Vagina (tissue), 2 donors: ENCODE measurements at places on chromosomes 11 and 22. TPM values are rescaled to one million over a fixed set of nuclear protein-coding genes. Genes with fewer than 3 reads are reported as not detected.

DNA sequence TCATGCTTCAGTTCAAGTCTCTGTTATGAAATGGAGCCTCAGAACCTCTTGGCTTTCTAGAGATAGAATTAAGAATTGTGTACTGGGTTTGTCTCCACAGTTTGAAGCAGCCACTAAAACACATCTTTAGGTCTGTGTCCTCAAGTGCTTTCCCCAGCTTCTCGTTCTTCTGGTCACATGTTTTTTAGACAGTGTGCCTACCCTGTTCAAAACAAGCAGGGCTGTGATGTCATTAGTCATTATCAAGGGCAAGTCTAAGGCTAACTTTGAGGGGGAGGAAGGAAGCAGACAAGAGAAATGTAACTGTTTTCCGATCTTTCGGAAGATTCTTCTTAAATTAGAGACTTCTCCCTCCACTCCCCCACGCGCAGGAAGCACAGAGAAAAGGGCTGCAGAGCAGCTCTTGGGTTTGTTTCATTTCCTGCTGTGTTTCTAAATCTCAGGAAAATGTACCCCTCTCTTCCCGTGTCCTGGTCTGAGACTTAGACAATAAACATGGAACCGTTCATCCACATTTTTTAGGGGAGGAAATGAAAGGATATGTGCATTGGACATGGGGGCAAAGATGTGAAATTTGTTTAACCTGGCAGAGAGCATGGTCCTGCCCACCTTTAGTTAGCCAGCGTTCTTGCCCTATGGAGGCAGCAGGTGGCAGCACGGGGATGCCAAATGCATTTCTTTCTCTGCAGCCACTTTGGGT, 3.1 kb downstream of the AKIP1 start:
- no peaks in the 10 kb centered on the region for H3K27me3 ChIP-seq
- peak overlapping the region; percentile 21 for H3K4me3 ChIP-seq
- DNase-seq = peak; percentile 65
- peaks cover 2% of the 10 kb centered on the region for H3K36me3 ChIP-seq
- H3K27ac ChIP-seq = peak overlapping the region; percentile 56
- H3K4me1 ChIP-seq = peaks cover 45% of the 10 kb centered on the region

GRCh38 chr11:67652965-67653845, 2.7 kb upstream of the ACY3 start:
- H3K27me3 ChIP-seq = no peaks in the 10 kb centered on the region
- H3K36me3 ChIP-seq = no peaks in the 10 kb centered on the region
- H3K27ac ChIP-seq = no peak overlapping the region

DNA sequence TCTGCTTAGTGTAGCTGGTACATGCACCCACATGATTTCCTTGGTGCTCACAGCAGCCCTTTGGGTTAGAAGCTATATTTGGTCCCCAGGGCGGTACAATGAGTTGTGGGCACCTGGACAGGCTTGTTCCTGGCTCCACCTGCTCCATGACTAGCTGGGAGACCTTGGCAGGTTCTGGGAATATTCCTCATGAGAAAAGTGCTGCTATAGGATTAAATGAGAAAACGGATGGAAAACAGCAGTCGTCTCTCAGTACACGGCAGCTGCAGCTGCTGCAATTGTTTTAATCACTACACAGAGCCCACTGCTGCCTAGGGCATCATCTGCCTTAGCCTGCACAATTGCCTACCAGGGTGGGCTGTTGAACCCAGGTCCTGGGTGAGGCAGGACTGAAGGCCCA, 424.5 kb upstream of the B3GAT1 start:
- no peak overlapping the region for H3K27ac ChIP-seq
- no peaks in the 10 kb centered on the region for H3K36me3 ChIP-seq
- H3K4me3 ChIP-seq = no peak overlapping the region
- DNase-seq = no peak

DNA sequence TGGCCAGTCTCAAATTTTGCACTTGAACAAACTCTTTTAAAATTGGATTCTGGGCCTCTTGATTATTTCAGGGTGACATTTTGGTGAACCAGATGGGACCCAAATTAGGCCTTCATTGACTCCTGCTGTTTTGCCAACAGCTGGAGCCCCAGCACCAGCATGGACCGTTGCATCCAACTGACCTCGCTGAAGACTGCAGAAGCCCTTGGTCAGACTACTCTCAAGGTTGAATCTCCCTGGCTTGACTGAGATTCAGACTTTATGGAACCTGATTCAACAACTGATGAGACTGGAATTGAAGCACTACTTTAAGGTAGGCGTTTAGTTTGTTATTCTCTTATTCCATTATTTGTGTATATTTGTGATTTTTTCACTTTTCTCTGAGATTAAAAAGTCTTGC, 41.7 kb downstream of the NARS2 start:
- no peak overlapping the region for H3K27ac ChIP-seq
- no peak overlapping the region for H3K4me3 ChIP-seq
- no peak for DNase-seq
- no peaks in the 10 kb centered on the region for H3K4me1 ChIP-seq
- no peaks in the 10 kb centered on the region for H3K27me3 ChIP-seq

- peaks cover 6% of the 10 kb centered on the region for H3K4me1 ChIP-seq
- H3K27me3 ChIP-seq = no peaks in the 10 kb centered on the region
- H3K4me3 ChIP-seq = no peak overlapping the region
- no peaks in the 10 kb centered on the region for H3K36me3 ChIP-seq
- no peak overlapping the region for H3K27ac ChIP-seq
Observed at GRCh38 chr11:17741487-17741886, 6.9 kb downstream of the KCNC1 start.

- H3K4me1 ChIP-seq = no peaks in the 10 kb centered on the region
- no peaks in the 10 kb centered on the region for H3K36me3 ChIP-seq
- no peak overlapping the region for H3K27ac ChIP-seq
- no peak overlapping the region for H3K4me3 ChIP-seq
- DNase-seq = no peak
- no peaks in the 10 kb centered on the region for H3K27me3 ChIP-seq
Observed at GRCh38 chr11:2213890-2214526, 42.4 kb upstream of the TH start.

DNA sequence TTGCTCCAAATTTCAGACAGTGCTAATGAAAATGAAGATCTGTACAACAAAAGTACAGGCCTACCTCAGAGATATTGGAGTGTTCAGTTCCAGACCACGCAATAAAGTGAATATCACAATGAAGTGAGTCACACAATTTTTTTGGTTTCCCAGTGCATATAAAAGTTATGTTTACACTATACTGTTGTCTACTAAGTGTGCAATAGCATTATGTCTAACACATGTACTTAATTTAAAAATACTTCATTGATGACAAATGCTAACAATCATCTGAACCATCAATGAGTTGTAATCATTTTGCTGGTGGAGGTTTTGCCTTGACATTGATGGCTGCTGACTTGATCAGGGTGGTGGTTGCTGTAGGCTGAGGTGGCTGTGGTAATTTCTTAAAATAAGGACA, 60.6 kb upstream of the E2F8 start:
- DNase-seq = no peak
- H3K4me3 ChIP-seq = no peak overlapping the region
- no peak overlapping the region for H3K27ac ChIP-seq
- no peaks in the 10 kb centered on the region for H3K36me3 ChIP-seq

GRCh38 chr11:110297076-110297725, 787 bp upstream of the RDX start:
- H3K4me1 ChIP-seq = peaks cover 35% of the 10 kb centered on the region
- H3K36me3 ChIP-seq = no peaks in the 10 kb centered on the region

GRCh38 chr22:47547239-47547661, 784.8 kb downstream of the TBC1D22A start:
- no peak overlapping the region for H3K4me3 ChIP-seq
- DNase-seq = peak; percentile 77
- H3K27ac ChIP-seq = no peak overlapping the region
- H3K4me1 ChIP-seq = no peaks in the 10 kb centered on the region
- no peaks in the 10 kb centered on the region for H3K36me3 ChIP-seq
- H3K27me3 ChIP-seq = peaks cover 2% of the 10 kb centered on the region

- H3K27me3 ChIP-seq = no peaks in the 10 kb centered on the region
- no peaks in the 10 kb centered on the region for H3K36me3 ChIP-seq
- DNase-seq = no peak
- H3K4me3 ChIP-seq = no peak overlapping the region
Observed at GRCh38 chr11:70711095-70711910, 313.0 kb downstream of the CTTN start.

GRCh38 chr11:102396708-102397563, 49.9 kb downstream of the BIRC2 start:
- DNase-seq = no peak
- peaks cover 3% of the 10 kb centered on the region for H3K36me3 ChIP-seq
- no peaks in the 10 kb centered on the region for H3K27me3 ChIP-seq
- H3K4me1 ChIP-seq = no peaks in the 10 kb centered on the region
- no peak overlapping the region for H3K27ac ChIP-seq
- no peak overlapping the region for H3K4me3 ChIP-seq

GRCh38 chr22:20569059-20570058, 61.9 kb downstream of the MED15 start:
- H3K27ac ChIP-seq = peak overlapping the region; percentile 71
- H3K36me3 ChIP-seq = no peaks in the 10 kb centered on the region
- H3K4me1 ChIP-seq = peaks cover 61% of the 10 kb centered on the region
- no peaks in the 10 kb centered on the region for H3K27me3 ChIP-seq
- H3K4me3 ChIP-seq = no peak overlapping the region

DNA sequence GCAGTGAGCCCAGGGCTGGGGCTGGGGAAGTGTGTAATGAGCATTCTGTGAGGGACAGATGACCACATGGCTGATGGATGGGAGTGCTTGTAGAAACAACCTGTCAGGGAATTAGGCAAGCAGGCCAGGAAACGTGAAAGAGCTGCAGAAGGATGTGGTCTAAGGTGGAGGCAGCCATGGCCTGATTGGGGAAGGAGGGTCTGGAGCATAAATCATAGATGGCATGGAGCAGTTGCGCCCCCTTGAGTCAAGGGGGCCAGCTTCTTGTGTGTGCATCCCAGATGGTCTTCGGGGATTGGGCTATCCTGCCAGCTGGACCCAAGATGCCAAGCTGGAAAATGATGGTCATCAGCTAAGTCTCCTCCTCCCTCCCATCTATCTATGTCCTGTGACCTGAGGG, 119.4 kb upstream of the CLPB start:
- DNase-seq = no peak
- no peaks in the 10 kb centered on the region for H3K36me3 ChIP-seq
- H3K27ac ChIP-seq = no peak overlapping the region
- H3K4me1 ChIP-seq = no peaks in the 10 kb centered on the region
- no peaks in the 10 kb centered on the region for H3K27me3 ChIP-seq
- H3K4me3 ChIP-seq = no peak overlapping the region

DNA sequence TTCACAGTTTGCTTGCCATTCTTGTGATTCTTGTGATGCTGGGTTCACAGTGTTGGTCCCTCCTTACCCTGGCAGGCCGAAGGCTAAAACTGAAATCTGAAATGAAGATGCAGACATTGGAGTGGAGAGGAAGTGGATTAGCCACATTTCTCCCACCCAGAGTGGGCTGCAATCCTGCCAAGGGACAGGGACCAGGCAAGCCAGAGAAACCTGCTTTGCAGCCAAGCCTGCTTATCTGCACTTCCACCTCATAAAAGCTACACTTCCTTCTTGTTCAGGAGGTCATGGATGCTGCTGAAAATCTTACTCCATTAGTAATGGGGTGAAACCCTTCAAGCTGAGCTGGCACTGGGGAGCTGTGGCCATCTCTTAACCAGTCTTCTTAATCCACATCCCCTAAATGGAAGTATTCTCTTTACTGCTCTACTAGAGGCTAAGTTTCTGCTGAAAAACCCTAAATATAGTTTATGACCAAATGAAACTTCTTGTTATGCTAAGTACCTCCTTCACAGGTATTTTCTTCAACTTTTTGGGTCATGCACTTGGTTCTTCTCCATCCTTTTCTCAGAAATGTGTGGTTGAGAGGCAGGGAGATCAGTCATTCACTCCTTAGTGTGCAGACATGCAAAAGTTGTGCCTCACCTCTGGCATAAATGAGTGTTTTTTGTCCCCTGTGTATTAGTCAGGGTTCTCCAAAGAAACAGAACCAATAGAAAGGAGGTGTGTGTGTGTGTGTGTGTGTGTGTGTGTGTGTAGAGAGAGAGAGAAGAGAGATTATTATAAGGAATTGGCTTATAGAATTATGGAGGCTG, 133.9 kb upstream of the BMAL1 start:
- DNase-seq = no peak
- H3K27ac ChIP-seq = no peak overlapping the region
- no peaks in the 10 kb centered on the region for H3K36me3 ChIP-seq

DNA sequence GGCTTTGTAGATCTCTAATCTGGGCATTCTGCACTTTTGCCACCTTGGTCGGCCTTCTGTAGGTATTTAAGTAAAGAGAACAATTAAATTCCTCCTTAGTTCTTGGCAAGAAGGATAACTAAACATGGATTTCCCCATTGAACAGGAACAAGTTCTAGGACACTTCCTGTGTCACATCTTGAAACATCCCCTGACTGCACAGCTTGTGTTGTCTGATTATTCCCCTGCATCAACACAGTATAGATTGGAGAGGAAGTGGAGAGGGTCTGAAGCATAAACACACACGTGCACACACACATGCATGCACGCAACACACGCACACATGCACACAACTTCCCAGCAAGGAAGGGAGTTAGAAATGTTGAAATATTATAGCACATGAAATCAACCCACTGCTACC, 8.6 kb downstream of the ISX start:
- H3K36me3 ChIP-seq = no peaks in the 10 kb centered on the region
- no peaks in the 10 kb centered on the region for H3K4me1 ChIP-seq
- no peaks in the 10 kb centered on the region for H3K27me3 ChIP-seq

DNA sequence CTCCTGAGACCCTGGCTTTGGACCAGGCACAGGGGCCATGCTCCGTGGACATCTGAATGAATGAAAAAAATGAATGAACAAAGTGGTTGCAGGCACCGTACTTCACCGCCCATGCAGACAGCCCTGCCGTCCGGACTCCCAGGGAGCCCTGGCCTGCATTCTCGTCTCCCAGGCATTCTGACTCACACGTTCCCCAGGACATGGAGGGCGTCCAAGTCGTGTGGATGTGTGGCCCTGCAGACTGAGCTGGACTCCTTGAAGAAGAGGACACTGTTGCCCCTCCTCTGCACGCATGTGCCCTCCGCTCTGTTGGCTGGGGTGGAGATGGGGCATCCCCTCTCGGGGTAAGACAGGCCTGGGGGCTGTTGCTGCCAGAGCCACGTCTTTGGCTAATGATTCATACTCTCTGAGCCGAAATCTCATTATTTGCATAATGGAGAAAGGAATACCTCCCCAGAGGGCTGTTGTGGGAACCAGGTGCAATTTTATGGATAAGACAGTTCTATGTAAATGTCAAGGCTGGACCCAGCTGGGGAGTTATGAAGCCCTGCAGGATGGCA, 49.7 kb downstream of the RTL6 start:
- H3K27ac ChIP-seq = peak overlapping the region; percentile 6
- no peaks in the 10 kb centered on the region for H3K36me3 ChIP-seq
- H3K4me1 ChIP-seq = peaks cover 13% of the 10 kb centered on the region
- no peak overlapping the region for H3K4me3 ChIP-seq
- no peaks in the 10 kb centered on the region for H3K27me3 ChIP-seq
- DNase-seq = no peak

The NECTIN1 gene
- 58.2 TPM for total RNA-seq

The LMNTD2 gene
- total RNA-seq = 1.7 TPM

The EPS8L2 gene
- 195 TPM for total RNA-seq

The CHRDL2 gene
- 3.7 TPM for total RNA-seq

The MS4A15 gene
- total RNA-seq = not detected

The PANX2 gene
- total RNA-seq = 4.2 TPM

The PKDREJ gene
- total RNA-seq = not detected

The ATG16L2 gene
- total RNA-seq = 32.2 TPM

The SLC25A18 gene
- 5.9 TPM for total RNA-seq

The SLC37A4 gene
- total RNA-seq = 16.0 TPM
